Endodermal cell (in vitro differentiated cells): ENCODE measurements at places on chromosomes 6 and 20.

GRCh38 chr6:69391106-69391505 lies 405.7 kb downstream of the LMBRD1 start:
- no peaks in the 10 kb centered on the region for H3K36me3 ChIP-seq
- no peaks in the 10 kb centered on the region for H3K4me1 ChIP-seq
- H3K27me3 ChIP-seq = peaks cover 18% of the 10 kb centered on the region
- H3K4me3 ChIP-seq = no peak overlapping the region
- DNase-seq = no peak

DNA sequence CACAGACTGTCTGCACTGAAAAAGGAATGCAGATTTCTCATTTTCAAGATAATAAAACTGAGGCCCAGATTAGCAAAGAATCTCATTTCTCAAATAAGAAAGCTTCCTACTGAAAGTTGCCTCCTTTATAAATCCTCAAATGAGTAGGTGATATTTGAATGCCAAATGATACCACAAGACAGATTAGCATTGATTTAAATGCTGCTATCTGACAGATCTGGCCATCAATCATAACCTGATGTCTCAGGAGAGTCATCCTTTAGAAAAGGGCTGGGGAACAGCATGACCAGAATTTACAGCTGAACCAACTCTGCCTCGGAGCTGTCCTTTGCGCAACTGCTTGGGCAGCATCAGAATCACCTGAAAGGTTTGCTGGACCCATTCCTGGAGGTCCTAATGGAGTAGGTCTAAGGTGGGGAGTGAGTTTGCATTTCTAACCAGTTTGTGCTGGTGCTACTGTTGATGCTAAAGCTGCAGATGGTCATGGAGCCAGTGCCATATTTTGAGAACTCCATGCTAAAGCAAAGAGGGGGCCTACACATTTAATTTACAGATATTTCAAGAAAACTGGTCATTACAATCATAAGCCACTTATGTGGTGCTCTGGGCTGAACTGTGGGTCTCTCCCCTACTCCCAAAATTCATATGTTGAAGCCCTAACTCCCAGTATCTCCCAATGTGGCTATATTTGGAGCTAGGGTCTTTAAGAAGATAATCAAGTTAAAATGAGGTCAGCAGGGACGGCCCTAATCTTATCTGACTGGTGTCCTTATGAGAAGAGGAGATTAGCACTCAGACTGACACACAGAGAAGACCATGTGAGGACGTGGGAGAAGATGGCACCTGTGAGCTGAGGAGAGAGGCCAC lies 295.5 kb upstream of the JARID2 start:
- H3K4me1 ChIP-seq = peaks cover 16% of the 10 kb centered on the region
- no peaks in the 10 kb centered on the region for H3K27me3 ChIP-seq
- no peak overlapping the region for H3K27ac ChIP-seq
- no peak for DNase-seq

GRCh38 chr6:156533872-156534524 lies 243.2 kb upstream of the ARID1B start:
- H3K4me1 ChIP-seq = no peaks in the 10 kb centered on the region
- no peak overlapping the region for H3K4me3 ChIP-seq
- DNase-seq = peak; percentile 68
- no peaks in the 10 kb centered on the region for H3K27me3 ChIP-seq
- no peaks in the 10 kb centered on the region for H3K36me3 ChIP-seq

- H3K4me3 ChIP-seq = peak within 1 kb of the TSS; percentile 71
- peaks cover 9% of the 10 kb centered on the region for H3K4me1 ChIP-seq
- H3K27ac ChIP-seq = peak within 1 kb of the TSS; percentile 19
- peak; percentile 85 for DNase-seq
- H3K27me3 ChIP-seq = no peaks in the 10 kb centered on the region
- H3K36me3 ChIP-seq = no peaks in the 10 kb centered on the region
Observed at GRCh38 chr20:44187054-44187771, at the start of gene JPH2. Gene JPH2 (minus strand): TSS chr20:44187188. CDS start chr20:44186705, 483 bp downstream.

DNA sequence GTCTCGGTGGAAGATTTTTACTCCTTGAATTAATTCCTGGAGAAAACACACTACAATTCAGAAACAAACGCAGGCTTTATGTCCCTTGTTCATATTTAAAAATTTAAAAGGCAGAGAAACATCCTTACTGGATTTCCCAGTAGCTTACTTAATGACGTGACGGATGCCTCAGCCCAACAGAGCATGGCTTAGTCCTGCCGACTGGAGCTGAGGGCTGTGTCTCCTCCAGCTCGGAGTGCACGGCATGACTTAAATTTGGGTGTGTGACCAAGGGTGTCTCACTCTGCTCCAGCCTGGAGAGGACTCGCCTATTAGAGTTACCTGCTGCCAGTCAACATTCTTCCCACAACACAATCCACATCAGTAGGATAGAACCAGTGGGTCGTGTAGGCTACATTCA lies 107.1 kb downstream of the PSMB1 start:
- H3K27me3 ChIP-seq = no peaks in the 10 kb centered on the region
- H3K27ac ChIP-seq = no peak overlapping the region
- no peaks in the 10 kb centered on the region for H3K4me1 ChIP-seq
- DNase-seq = peak; percentile 35
- H3K4me3 ChIP-seq = no peak overlapping the region
- no peaks in the 10 kb centered on the region for H3K36me3 ChIP-seq

GRCh38 chr20:46640044-46640443 lies 11.2 kb downstream of the SLC13A3 start:
- H3K4me3 ChIP-seq = no peak overlapping the region
- no peak overlapping the region for H3K27ac ChIP-seq
- peaks cover 53% of the 10 kb centered on the region for H3K27me3 ChIP-seq
- no peaks in the 10 kb centered on the region for H3K4me1 ChIP-seq
- DNase-seq = no peak

GRCh38 chr6:108744996-108745395 lies 103.2 kb upstream of the ARMC2 start:
- no peaks in the 10 kb centered on the region for H3K36me3 ChIP-seq
- peak; percentile 40 for DNase-seq
- H3K4me3 ChIP-seq = no peak overlapping the region
- no peaks in the 10 kb centered on the region for H3K27me3 ChIP-seq

DNA sequence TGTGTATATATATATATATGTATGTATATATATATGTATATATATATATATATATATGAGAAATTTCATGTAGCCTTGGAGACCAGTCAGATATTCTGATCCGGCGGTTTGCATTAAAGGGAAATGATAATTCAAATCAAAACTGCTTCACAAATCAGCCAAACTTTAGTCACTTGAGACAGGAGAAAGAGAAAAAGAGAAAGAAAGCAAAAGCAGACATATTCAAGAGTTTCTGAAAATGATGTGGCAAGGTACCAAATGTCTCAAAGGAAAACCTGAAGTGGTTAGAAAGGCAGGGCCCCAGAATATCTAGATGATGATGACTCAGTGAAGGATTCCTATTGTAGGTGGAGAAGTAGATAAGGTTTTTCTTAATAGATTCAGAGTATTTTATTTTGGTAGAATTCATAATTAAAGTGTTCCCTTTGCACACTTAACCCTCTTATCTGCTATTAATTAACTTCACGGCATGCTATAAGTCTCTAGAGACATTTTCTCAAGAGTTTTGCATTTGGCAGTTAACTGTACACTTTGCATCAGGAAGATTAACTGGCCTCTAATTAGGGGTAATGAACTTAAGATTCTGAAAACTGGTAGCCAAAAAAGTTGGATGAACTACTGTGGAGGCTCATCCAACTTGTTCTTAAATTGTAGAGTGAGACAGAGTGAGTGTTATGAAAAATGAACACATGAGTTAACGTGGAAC lies 50.1 kb upstream of the ASF1A start:
- no peak overlapping the region for H3K27ac ChIP-seq
- no peak overlapping the region for H3K4me3 ChIP-seq
- no peak for DNase-seq
- H3K27me3 ChIP-seq = no peaks in the 10 kb centered on the region
- no peaks in the 10 kb centered on the region for H3K36me3 ChIP-seq

GRCh38 chr6:11404081-11404480 lies 133.5 kb upstream of the TMEM170B start:
- H3K27me3 ChIP-seq = no peaks in the 10 kb centered on the region
- no peak overlapping the region for H3K27ac ChIP-seq
- no peaks in the 10 kb centered on the region for H3K36me3 ChIP-seq

DNA sequence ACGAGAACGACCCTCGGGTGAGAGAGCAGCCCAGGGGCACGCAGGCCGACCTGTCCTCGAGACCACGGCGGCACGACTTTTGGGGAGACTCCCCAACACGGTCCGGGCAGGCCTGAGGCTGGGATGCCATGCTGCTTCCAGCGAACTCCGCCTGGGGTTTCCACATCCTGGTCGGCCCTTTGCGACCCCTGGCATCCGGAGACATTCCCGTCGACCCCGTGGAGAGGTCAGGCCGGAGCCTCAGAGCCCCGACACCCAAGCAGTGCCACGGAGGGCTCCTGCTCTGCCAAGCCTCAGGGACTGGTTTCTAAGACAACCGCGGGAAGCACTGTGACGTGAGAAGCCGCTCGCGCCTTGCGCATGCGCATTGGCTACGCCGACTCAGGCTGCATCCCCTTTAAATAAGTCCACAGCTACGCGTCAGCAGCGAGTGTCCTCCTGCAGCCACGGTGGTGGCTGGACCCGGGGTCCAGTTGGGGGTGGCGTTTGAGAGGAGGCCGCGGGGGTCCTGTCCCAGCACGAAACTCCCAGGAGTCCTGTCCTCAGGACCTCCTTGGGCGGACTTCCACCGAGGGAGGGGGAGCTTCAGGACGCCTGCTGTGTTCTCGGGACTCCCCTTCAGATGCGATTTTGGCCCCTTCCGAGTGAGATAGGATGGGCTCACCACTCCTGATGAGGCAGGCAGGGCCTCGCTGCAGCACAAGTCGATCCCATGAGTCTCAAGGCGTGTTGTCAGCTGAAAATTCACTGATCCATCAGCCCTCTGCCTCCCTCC lies 1089.3 kb upstream of the DEFB115 start:
- DNase-seq = no peak
- H3K36me3 ChIP-seq = no peaks in the 10 kb centered on the region
- H3K4me1 ChIP-seq = no peaks in the 10 kb centered on the region
- no peaks in the 10 kb centered on the region for H3K27me3 ChIP-seq
- no peak overlapping the region for H3K27ac ChIP-seq
- no peak overlapping the region for H3K4me3 ChIP-seq

DNA sequence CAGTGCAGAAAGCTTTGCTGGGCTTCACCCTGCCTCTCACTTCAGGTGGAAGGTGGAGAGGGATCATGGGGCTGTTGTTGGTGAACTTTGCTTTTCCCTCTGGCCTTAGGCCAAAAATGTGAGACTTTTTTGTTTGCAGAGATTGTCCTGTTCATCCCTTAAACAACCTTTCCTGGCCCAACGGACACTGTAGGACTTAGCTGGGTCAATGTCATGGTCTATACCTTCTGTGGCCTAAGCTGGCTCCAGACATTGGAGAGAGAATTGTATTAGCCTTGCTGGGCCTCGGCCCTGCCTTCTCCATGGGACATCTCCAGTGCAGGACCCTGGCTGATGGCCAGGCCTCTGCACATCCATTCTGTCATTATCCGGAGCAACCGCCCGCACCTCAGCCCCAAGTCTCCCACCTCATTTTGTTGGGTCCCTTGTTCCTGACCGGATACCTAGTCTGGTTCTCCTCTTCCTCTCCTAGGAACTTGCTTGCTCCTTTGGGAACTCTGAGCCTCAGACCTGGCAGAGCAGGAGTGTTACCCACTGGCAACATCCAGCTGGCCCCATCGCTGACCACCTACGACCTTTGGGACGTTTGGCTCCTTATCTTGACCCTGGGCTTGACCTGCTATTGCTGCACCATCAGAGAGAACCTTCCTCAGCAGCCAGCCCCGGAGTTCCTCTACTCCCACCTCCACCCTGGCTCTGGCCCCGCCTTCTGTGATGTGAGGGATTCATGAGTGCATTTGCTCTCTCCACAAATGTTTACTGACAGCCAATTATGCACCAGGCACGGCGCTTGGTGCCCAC lies 128.2 kb downstream of the BANF2 start:
- no peaks in the 10 kb centered on the region for H3K4me1 ChIP-seq
- H3K27me3 ChIP-seq = no peaks in the 10 kb centered on the region
- no peak overlapping the region for H3K27ac ChIP-seq
- DNase-seq = no peak
- no peak overlapping the region for H3K4me3 ChIP-seq

GRCh38 chr6:112372226-112372806 lies 25.2 kb downstream of the RFPL4B start:
- DNase-seq = no peak
- no peaks in the 10 kb centered on the region for H3K4me1 ChIP-seq
- H3K36me3 ChIP-seq = no peaks in the 10 kb centered on the region
- H3K27ac ChIP-seq = no peak overlapping the region

DNA sequence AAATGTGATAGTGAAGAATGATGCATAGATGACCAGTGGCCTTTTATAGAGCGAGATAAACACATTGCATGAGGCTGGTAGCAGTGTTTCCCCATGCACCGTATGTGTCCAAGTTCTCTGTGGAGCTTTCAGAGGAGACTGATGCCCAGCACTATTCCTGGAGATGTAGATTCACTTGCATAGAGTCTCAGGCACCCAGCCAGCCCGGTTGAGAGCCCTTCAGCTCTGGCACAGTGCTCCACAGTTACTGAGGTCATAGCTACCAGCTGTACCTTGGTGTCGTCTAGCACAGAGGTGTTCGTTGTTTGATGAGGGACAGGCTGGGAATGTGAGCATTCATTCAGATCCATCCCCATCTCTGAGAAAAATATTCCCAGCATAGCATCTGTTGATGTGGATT lies 328.9 kb downstream of the FARS2 start:
- no peak overlapping the region for H3K27ac ChIP-seq
- no peak for DNase-seq
- no peaks in the 10 kb centered on the region for H3K27me3 ChIP-seq

DNA sequence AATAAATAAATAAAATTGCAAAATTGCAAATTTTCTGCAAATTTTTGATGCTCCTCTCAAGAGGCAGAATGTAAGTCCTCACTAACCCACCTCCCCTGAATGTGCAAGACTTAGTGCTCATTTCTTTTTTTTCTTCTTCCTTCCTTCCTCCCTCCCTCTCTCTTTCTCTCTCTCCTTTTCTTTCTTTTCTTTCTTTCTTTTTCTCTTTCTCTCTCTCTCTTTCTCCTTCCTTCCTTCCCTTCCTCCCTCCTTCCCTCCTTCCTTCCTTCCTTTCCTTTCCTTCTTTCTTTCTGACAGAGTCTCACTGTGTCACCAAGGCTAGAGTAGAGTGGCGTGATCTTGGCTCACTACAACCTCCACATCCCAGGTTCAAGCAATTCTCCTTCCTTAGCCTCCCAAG lies 60.1 kb downstream of the ZNF217 start:
- no peak overlapping the region for H3K27ac ChIP-seq
- H3K4me1 ChIP-seq = no peaks in the 10 kb centered on the region
- no peaks in the 10 kb centered on the region for H3K36me3 ChIP-seq
- no peaks in the 10 kb centered on the region for H3K27me3 ChIP-seq
- no peak for DNase-seq
- no peak overlapping the region for H3K4me3 ChIP-seq

GRCh38 chr6:152293404-152293803 lies 343.8 kb downstream of the SYNE1 start:
- no peaks in the 10 kb centered on the region for H3K4me1 ChIP-seq
- H3K4me3 ChIP-seq = no peak overlapping the region
- H3K36me3 ChIP-seq = peaks cover 4% of the 10 kb centered on the region
- no peaks in the 10 kb centered on the region for H3K27me3 ChIP-seq
- H3K27ac ChIP-seq = no peak overlapping the region
- no peak for DNase-seq

- H3K4me3 ChIP-seq = no peak overlapping the region
- no peaks in the 10 kb centered on the region for H3K36me3 ChIP-seq
- H3K4me1 ChIP-seq = no peaks in the 10 kb centered on the region
- H3K27me3 ChIP-seq = no peaks in the 10 kb centered on the region
- no peak overlapping the region for H3K27ac ChIP-seq
Observed at GRCh38 chr6:169991913-169992312, 240.5 kb downstream of the ERMARD start.

GRCh38 chr6:170134031-170134470 lies 156.8 kb downstream of the DLL1 start:
- no peak overlapping the region for H3K27ac ChIP-seq
- peak; percentile 21 for DNase-seq
- no peak overlapping the region for H3K4me3 ChIP-seq
- H3K4me1 ChIP-seq = no peaks in the 10 kb centered on the region
- H3K27me3 ChIP-seq = no peaks in the 10 kb centered on the region
